Activated CD4-positive, alpha-beta memory T cell treated with anti-CD3 and anti-CD28 coated beads for 36 hours (primary cell): ENCODE measurements at places on chromosomes 3 and 15. TPM values are rescaled to one million over a fixed set of nuclear protein-coding genes. Genes with fewer than 3 reads are reported as not detected.
A peak's percentile ranks its signal among the peaks of the same experiment; 100 is the strongest.

GRCh38 chr15:78800189-78800588, 11.1 kb downstream of the ADAMTS7 start:
- DNase-seq: no peak

The ST3GAL6 gene
- not detected for total RNA-seq

GRCh38 chr3:5806192-5806591, 618.7 kb downstream of the EDEM1 start:
- DNase-seq: no peak

- no peak for DNase-seq
Measured at GRCh38 chr15:100740138-100740537, 137.7 kb downstream of the ASB7 start.

- peak; percentile 4 for DNase-seq
Measured at GRCh38 chr3:126155280-126155640, 25.1 kb downstream of the ALDH1L1 start.

- no peak for DNase-seq
Measured at GRCh38 chr3:169085827-169086226, 577.7 kb downstream of the MECOM start.

The OR5K3 gene
- not detected for total RNA-seq

GRCh38 chr3:61927332-61927731, 366.0 kb downstream of the PTPRG start:
- DNase-seq: no peak

The LMAN1L gene
- total RNA-seq: not detected

GRCh38 chr3:74643636-74644035, 29.2 kb upstream of the CNTN3 start:
- no peak for DNase-seq

GRCh38 chr3:41188306-41188705, 11.0 kb upstream of the CTNNB1 start:
- DNase-seq: peak; percentile 65

DNA sequence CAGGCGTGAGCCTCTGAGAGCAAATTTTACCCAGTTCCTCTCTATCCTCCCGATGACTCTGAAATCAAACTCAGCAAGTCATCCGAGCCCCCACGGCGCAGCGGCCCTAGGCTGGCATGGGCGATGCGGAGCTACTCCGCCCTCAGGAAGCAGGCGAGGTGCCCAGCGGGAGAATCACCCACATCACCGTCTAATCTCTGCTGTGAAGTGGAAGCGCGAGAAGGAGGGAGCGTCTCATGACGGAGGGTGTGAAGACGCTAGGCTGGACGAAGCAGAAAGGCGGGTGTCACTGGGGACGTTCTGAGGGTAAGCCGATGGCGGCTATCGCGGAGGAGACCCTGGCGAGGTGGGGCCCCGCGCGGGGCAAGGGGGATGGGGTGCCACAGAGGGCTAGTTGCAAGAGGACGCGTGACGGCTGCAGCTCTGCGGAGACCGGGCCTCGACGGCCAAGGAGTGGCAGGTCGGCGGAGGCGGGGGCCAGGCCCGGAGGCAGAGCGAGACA, 9.1 kb upstream of the GNAI2 start:
- DNase-seq: peak; percentile 66

DNA sequence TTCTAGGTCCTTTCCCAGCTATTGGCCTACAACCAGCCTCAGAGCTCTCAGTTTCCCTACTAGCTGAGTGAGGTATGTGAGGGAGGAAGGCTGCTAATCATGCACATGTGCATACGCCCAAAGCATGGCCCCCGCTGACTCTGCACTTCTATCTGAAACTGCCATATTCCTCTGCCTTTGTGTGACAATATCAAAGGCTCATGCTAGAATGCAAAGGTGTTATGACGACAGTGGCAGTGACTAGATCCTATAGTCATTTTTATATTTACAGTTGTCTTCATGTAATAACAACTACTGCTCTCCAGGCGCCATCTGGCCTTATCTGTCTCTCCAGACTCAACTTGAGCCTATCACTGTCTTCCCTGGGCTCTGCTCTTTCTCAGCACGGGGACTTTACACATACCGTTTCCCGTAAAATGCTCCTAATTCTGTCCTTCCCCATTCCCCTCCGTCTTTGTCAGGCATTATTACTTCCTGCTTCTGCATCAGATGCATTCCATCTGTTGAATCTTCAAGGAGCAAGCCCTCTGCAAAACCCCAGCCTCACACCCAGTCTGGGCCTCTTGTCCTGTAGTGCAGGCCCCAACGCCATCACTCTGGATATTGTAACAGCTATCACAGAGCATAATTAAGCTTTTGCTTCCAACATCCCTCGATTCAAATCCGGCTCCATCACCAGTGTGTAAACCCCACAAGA, 102.5 kb downstream of the PDCD6IP start:
- no peak for DNase-seq

The MEGF11 gene
- total RNA-seq: not detected

The MNS1 gene
- 0.36 TPM for total RNA-seq

- DNase-seq: no peak
Measured at GRCh38 chr3:64351713-64352638, 126.7 kb upstream of the PRICKLE2 start.

The C3orf85 gene
- not detected for total RNA-seq

The CGNL1 gene
- not detected for total RNA-seq

- DNase-seq: no peak
Measured at GRCh38 chr3:24086206-24086605, 141.1 kb downstream of the NR1D2 start.

GRCh38 chr3:58693940-58694850, 27.6 kb upstream of the FAM3D start:
- no peak for DNase-seq

GRCh38 chr3:13079051-13079450, 5.8 kb upstream of the IQSEC1 start:
- no peak for DNase-seq

The FBN1 gene
- 0.52 TPM for total RNA-seq

GRCh38 chr15:96153929-96154328, 176.6 kb upstream of the NR2F2 start:
- DNase-seq: no peak

GRCh38 chr3:83189634-83190033, 1428.2 kb upstream of the GBE1 start:
- no peak for DNase-seq

DNA sequence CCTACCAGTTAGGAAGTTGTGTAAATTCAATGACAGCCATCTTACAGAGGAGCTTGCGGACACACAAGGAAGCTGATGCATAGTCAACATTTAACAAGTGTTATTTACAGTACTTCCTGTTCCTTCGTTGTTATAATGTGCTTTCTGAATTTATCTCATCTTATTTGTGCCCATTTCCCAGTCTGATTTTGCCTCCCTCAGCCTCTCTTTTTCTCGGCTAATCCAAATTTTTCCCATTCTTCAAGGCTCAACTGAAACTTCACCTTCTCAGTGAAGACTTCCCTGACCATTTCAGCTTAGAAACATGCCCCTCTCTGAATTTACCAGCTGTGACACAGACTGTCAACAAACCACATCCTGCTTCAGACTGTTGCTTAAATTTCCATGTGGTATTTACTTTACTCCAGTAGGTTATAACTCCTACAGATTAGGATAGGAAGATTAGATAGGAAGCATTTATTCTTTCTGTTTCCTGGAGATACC, 55.7 kb upstream of the CP start:
- DNase-seq: no peak

The CTDSPL gene
- total RNA-seq: 3.7 TPM

DNA sequence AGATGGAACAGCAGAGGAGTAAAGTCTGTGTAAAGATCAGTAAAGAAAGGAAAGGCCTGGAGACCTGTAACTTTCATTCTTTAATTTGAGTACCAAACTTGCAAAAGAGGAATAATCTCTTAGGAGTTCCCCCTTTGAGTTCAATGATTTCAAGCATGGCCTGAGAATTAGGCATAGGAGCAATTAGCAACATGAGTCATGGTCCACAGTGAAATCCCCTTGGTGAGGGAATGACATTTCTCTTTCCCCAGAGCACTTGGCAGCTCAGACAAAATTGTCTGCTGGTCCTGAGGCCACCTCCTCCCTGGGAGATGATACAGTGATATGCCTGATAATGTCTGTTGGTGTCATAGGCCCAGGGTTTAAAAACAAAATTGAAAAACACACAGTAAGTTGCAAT, 81.4 kb upstream of the CRBN start:
- DNase-seq: no peak

DNA sequence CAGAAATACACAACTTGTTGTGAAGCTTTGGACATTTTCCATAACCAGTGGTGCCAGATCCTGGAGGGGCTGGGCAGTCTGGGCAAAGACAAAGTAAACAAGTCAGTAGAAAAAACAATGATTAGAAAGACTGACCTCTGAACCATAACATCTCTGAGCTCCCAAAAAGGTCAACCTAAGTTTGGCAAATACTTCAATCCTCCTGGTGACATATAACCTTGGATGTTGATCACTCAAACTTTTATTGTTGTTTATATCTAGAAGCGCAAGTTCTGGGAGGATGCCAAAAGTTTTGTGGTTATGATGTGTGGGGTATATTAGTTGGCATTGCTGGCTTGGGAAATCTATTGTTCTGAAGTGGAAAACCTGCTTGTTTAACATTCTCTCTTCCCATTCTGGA, 257.7 kb downstream of the DIPK2A start:
- DNase-seq: no peak

GRCh38 chr3:171456765-171457606, 3.2 kb downstream of the TNIK start:
- no peak for DNase-seq

The ROPN1 gene
- not detected for total RNA-seq

The OR5K2 gene
- total RNA-seq: not detected

- DNase-seq: no peak
Measured at GRCh38 chr15:31447931-31448634, 121.4 kb downstream of the KLF13 start.

DNA sequence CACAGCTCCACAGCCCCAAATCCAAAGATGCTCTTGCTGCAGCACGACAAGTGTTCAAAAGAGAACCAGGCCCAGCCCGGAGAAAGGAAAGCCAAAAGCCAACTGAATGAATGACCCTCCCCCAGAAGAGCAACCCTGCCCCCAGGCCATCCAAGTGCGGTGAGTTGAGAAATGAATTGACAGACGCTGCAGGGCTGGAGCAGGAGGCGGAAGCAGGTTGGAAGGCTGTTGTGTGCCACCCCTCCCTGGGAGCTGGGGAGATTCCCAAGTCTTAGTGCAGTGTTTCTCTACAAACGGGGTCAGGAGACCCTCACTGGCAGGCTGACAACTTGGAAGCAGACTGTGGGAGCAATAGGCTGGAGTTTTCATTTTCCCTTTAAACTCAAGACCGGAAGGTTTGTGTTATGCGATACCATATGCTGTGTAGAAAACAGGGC, 3.5 kb upstream of the SPTBN5 start:
- DNase-seq: no peak

The FBXL22 gene
- 0.48 TPM for total RNA-seq

DNA sequence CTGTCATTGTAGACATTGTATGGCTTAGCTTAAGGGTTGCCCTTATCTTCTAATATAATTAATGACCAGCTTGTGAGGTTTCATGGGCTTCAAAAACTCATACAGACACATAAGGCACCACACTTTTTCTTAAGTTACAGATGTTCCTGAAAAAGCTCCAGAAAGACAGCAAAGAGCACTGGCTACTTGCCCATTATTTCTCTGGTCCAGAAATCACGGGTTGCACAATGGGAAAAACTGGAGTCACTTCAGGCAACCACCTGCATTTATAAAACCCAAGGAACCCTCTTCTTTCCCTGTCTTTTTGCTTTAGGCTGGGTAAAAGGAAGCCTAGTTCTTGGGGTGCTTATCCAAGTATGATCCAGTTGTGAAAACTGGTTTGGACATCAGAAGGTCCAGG, 2.3 kb upstream of the COL6A6 start:
- DNase-seq: no peak

- DNase-seq: no peak
Measured at GRCh38 chr15:64354688-64355344, 1.2 kb downstream of the CSNK1G1 start.

The ZNF501 gene
- total RNA-seq: 2.6 TPM

DNA sequence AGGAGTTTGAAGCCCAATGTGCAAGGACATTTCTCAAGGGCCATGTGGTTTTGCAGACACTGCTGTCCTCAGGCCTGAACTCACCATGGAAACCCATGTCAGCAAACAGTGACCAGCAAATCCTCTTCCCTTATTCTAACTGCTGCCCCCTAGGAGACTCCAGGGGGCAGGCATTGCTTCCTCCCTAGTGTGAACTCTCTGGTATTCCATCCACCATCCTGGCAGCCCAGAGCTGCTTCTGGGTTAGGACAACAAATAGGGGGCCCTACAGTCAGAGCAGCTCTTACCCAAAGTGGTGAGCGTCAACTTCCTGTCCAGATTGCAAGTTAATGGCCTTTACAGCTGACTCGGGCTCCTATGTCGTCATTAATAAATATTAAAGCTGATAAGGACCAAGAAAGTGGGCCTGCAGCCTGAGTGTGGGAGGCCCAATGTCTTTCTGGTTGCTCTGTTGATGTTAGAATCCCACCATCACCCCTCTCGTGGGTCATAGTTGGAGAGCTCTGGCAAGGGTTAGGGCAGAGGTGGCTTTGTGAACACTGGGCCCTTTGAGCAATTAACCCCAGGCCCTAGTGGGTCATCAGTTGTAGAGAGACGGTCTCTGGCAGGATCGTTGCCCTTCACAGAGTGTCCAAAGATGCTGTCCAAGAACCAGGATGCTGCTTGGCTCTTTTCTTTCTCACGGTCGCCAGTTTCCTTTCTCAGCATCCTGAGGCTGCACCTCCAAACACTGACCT, 41.5 kb downstream of the TGM4 start:
- DNase-seq: no peak

DNA sequence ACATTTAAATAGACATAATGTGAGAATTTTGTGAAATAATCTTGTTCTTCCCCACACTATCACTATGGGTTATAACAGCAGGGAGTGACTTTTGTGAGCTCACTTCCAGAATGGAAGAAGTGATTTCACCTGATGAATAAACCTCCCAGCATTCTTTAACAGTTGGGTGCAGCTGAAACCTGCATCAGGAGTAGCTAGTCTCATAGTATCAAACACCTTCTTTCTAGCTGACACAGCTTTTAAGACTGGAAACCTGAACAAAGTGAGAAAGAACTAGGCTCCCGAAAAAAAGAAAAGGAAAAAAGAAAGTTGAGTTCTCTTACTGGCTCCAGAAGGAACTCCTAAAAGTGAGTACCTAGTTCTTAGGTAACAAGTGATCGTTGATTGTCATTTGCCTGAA, 61.1 kb upstream of the UNC13C start:
- DNase-seq: no peak

- no peak for DNase-seq
Measured at GRCh38 chr3:9125278-9125951, 124.0 kb downstream of the SRGAP3 start.

DNA sequence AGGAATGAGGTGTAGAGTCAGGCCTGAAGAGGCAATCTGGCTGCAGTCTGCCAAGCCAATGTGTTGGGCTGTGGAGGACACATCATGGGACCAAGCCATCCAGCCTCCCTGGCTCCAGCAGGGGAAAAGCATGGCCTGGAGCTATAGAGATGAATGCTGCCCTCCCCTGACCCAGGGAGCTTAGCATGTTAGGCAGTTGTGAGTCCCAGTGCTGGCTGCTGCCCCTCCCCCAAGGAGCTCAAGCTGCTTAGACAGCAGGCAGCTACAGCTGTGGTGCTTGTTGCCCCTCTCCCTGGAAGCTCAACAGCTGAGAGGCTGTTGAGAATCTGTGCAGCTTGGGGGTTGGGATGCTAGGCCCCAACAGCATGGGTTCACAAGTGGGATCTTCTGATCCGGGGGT, 85.6 kb upstream of the DNAJC19 start:
- DNase-seq: no peak

GRCh38 chr15:61997786-61998185, 62.5 kb downstream of the VPS13C start:
- no peak for DNase-seq

The PRR20G gene
- total RNA-seq: not detected
